Stimulated activated CD8-positive, alpha-beta memory T cell treated with anti-CD3 and anti-CD28 coated beads, Interleukin-7, amount 100 ng/mL, for 24 hours (primary cell): ENCODE measurements at places on chromosomes 1 and 21.
A peak's percentile ranks its signal among the peaks of the same experiment; 100 is the strongest.

DNA sequence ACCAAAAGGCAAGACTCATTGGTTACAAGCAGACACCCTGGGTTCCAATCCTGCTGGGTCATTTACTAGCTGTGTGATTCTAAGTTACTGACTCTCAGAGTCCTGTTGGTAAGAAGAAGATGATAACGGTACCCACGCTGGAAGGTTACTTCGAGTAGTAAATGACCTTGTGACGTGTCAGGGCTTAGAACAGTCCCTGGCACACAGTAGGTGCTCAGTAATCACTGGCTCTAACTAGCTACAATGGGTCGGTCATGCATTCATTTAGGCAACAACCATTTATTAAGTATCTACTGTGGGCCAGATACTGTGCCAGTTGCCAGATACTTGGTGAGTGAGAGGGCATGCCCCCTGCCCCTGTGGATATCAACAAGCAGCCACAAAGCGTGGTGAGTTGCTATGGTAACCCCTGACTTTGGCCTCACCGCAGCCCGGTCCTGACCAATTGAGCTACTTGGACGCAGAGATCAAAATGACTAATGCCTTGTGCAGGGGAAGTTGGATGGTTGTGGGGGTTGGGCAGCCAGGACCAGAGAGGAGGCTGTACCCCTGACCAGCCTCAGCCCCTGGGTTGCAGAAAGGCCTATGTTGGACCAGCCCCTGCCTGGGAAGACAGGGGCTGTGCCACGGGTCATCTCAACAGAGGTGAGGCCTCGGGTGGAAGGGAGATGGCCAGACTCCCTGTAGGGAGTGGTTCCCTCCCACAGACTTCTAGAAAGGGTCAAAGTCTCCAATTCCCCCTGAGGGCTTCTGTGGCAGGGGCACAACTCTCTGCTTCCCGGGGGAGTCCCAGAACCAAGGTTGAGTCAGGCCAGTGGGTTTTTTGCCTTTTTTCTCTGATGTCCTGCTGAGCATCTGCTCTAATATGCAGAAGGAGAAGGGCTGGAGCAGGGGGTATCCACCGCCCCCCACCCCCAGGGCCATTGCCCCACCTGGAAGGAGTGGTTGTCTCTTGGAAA, 16.0 kb downstream of the DHRS3 start:
- no peak for DNase-seq

GRCh38 chr1:232662910-232663309, 33.0 kb upstream of the SIPA1L2 start:
- no peak for DNase-seq

- no peak for DNase-seq
Measured at GRCh38 chr1:228016653-228017355, 10.0 kb downstream of the WNT3A start.

GRCh38 chr1:175808999-175809398, 65.6 kb upstream of the TNR start:
- no peak for DNase-seq

GRCh38 chr1:2411801-2412394, 466 bp downstream of the PEX10 start:
- DNase-seq: no peak

- no peak for DNase-seq
Measured at GRCh38 chr1:240044620-240045019, 47.1 kb upstream of the FMN2 start.

DNA sequence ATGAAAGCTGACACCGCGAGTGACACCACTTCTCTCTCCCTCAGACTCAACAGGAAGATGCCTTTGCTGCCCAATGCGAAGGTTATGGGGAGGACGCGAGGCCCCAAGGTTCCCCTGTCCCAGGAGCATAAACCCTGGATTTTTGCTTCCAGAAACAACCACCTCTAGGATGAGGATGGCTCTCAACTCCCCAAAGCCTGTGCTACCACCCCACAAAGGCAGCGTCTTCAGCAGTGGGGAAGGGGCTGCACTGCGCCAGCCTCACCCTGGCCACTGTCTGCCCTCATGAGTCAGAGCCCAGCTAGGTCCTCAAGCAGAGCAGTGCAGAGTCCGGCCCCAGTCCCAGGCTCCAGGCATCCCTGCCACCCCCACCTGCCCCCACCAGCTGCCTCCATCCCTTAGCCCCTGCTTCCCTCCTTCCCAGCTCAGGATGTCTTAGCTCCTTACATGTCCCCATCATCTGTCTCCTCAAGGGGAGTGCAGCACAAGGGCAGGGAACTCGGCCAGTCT, 6.9 kb upstream of the SRARP start:
- DNase-seq: no peak

DNA sequence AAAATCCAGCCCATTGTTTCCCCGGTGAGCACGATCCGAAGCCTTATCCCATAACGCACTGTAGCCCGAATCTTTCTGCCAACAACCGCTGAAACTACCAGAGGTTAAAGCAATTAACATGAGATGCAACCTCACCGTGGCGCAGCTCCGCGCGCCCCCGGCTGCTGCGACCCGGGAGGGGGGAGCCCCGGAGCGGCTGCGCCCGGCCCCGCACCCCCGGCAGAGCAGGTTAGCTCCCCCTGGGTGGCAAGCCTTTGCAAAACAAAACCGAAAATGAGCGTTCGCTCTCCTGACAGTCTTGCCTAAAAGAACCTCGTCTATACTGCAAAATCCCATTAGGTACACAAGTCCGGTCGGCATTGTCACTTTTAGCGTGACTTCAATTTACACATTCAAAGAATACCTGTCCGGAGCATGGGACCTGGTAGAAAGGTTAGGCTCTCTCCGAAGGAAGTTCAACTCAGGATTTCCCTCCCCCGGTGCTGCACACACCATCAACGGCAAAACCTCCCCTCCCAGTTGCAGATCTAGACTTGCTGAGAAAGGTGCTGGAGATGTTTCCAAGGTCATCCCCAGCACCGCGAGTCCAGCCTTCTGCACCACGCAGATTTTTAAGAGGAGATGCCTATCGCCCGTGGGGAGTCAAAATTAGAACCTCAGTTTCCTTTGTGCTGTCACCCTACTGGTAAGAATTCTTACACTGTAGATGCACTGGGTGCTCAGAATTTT, 107.5 kb downstream of the ZNF281 start:
- no peak for DNase-seq

GRCh38 chr1:87449348-87449963, 120.8 kb downstream of the LMO4 start:
- peak; percentile 1 for DNase-seq

- DNase-seq: no peak
Measured at GRCh38 chr1:220818421-220819173, 31.9 kb downstream of the MTARC1 start.

DNA sequence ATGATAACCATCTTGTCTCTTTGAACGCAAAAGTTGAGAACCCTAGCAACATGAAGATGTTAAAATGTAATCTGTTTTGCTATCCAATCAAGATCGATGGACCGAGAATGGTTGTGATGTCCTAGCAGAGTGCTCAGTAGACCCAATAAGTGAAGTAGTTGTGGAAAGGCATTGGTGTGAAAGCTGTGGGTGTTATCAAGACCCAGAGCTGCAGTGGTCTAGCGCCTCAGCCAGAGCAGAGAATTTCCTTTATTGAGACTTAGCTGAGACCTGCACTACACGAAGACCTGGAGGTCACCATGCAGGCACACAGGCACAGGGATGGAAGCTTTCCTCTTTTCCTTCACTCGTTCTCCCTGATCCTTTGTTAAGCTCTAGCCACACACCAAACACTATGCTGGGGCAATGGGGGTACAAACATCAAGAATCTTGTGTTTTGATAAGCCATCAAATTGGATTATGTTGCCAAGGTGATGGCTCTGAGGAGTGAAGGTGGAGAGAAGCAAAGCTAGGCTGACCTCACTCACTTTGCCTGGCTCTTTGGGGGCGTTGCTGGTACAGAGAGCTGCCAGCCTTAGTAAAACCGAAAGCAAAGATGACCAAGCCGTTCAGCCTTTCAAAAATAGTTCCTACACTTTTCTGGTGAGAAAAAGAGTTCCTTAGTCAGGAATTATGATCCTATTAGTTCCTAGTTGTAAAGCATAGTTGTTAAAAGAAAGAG, 24.1 kb downstream of the METTL13 start:
- DNase-seq: no peak

- DNase-seq: no peak
Measured at GRCh38 chr1:108947871-108948525, 15.3 kb downstream of the CLCC1 start.

DNA sequence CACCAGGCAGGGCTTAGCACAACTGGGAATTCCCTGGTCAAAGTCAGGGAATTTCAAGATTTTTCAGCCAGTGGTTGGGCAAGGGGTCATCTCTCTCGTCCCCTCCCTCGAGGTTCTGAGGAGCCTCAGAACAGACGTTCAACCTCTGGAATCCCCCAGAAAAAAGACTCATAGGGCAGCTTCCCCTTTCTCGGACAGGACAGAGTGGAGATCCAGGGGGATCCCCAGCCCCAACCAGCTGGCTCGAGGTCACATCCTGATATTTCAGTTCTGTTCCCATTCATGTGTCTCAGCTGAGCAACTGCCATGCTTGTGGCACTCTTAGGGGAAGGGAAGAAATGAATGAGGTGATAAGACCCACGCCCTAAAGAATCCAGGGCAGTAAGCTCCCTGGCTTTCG, 4.9 kb upstream of the LAD1 start:
- no peak for DNase-seq

- DNase-seq: no peak
Measured at GRCh38 chr1:19405761-19406487, 79.4 kb downstream of the CAPZB start.

- DNase-seq: no peak
Measured at GRCh38 chr1:77081834-77082233, 137.4 kb downstream of the PIGK start.

DNA sequence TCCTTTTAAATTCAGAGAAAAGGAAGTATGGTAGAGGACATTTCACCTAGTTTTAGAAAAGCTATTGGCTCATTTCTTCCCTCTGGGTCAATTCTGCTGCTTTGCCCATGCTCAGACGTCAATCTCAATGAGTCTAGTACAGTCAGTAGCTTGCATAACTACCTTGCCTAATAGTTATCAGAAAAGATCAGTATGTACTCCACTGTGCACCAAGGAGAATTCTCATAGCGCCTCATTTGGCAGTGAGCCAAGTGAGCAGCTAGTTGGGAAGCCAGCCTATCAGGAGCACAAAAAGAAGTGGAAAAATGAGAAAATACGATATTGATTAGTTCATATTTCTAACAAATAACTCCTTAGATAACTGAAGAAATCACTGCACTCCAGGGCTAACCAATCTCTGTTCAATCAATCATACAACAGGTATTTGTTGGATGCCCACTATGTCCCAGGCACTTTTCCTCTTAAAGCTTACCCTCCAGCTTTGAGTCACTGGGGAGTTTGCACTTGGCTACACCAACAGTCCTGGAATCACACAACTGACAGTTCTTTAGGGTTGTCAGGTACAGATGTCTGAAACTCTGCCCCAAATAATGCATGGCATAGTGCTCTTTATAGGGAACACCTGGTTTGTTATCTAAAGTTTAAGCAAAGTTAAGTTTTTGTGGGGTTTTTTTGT, 50.2 kb downstream of the PRDX6 start:
- DNase-seq: no peak

DNA sequence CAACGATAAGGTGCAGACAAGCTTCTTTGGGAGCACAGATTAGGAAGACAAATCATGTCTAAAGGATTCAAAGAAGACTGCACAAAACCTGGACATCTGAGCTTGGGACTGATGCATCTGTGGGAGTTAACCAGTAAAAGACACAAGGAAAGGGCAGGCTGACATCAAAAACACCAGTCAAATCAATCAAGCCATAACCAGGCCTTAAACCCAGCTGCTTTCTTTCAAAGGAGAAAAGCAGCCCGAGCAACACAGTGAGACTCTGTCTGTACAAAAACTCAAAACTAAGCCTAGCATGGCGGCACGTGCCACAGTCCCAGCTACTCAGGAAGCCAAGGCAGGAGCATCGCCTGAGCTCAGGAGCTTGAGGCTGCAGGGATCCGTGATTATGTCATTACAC, 411.6 kb downstream of the SMYD3 start:
- DNase-seq: no peak

DNA sequence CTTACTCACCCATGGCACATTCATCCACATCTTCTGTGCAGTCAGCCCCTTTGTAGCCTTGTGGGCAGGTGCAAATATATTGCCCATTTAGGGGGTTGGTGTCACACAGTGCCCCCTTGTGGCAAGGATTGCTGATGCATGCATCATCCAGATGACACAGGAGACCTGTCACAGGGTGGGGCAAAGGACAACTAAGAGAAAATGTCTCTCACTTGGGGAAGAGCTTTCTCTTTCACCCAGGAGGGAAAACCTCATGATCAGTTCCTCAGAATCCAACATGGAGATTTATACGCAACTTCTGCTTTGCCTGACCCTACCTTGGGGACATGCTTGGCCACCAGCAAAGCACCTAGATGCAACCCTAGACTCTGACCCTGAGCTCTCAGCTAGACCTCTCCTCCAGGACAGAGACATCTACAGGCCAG, 71.8 kb upstream of the ADAM30 start:
- DNase-seq: peak; percentile 62

- DNase-seq: no peak
Measured at GRCh38 chr21:35989138-35989735, 71.1 kb downstream of the SETD4 start.

GRCh38 chr1:238485912-238486209, 595.1 kb upstream of the ZP4 start:
- no peak for DNase-seq

GRCh38 chr1:2376931-2377672, 14.3 kb downstream of the MORN1 start:
- no peak for DNase-seq

GRCh38 chr1:55214934-55215193, 300 bp downstream of the USP24 start:
- no peak for DNase-seq

DNA sequence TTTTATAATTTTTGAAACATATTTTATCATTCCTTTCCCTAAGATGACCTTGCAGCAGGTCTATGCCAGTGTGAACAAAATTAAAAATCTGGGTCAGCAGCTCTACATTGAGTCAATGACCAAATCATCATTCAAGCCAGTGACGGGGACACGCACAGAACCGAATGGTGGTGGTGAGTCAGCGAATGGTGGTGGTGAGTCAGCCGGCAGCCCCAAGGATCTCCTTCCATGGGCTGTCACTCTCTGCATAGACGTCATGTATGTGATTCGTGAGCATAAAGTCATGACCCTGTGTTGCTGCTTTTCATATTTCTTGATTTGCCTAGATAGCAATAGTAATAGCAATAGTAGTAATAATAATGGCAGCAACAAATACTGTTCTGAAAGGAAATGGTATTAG, 26.3 kb downstream of the PER3 start:
- no peak for DNase-seq

DNA sequence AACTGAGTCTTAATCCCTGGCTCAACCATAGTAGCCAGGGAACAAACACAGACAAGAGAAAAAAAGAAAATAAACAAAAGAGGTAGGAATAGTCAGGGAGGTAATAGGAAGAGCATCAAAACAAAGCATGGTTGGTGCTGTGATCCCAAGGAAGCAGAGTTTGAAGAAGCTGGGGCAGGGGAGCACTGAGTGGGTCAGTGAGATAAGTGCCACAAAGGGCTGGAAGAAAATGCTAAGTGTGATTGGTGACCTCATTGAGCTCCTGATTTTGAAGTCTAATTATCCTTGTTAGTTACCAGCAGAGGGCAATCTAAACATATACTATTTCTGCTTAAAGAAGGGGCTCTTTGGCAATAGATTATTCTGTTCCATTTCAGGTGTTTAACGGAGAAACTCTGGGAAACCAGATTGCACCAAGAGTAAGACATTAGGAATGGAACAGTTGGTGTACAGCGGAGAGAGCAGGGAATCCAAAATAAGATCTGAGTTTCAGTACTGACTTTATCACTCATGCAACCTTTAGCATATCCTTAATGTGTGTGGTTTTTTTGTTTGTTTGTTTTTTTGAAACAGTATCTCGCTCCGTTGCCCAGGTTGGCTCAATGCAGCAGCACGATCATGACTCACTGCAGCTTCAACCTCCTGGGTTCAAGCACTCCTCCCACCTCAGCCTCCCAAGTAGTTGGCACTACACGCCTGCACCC, 30.7 kb upstream of the KIAA1614 start:
- no peak for DNase-seq
